NCI-H2081 treated with DMSO at 0.1 percent for 48 hours (cell line): ENCODE measurements at places on chromosomes 7 and 10.

DNA sequence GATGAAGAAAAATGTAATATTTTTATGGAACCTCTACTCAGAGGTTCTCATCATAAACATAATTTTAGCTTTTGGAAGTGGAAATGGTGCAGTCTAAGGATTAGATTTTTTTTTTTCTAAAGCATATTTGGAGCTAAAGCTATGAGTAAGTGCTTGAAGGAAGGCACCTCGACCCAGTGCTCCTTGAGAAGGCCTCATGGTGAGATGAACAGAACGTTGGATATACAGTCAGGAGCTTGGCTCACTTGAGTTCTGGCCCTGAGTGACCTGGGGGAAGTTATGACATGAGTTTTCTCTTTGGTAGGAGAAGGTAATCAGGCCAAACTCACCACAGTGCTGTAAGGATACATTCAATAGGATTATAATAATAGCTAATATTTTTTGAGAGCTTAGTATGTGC lies 163.3 kb downstream of the JCAD start:
- no peak for DNase-seq

DNA sequence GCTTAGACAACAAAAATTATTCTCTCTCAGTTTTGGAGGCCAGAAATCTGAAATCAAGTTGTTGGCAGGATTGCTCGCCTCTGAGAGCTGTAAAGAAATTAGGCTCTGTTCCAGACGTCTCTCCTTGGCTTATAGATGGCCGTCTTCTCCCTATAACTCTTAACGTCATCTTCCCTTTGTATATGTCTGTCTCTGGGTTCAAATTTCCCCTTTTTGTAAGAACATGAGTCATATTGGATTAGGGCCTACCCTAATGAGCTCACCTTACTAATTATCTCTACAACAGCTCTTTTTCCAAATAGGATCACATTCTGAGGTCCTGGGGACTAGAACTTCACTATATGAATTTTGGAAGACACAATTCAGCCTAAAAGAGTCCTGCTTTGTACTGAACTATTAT lies 22.4 kb downstream of the GALNTL5 start:
- no peak for DNase-seq

- peak; percentile 32 for DNase-seq
Observed at GRCh38 chr7:152459724-152460251, 24.0 kb upstream of the KMT2C start.

DNA sequence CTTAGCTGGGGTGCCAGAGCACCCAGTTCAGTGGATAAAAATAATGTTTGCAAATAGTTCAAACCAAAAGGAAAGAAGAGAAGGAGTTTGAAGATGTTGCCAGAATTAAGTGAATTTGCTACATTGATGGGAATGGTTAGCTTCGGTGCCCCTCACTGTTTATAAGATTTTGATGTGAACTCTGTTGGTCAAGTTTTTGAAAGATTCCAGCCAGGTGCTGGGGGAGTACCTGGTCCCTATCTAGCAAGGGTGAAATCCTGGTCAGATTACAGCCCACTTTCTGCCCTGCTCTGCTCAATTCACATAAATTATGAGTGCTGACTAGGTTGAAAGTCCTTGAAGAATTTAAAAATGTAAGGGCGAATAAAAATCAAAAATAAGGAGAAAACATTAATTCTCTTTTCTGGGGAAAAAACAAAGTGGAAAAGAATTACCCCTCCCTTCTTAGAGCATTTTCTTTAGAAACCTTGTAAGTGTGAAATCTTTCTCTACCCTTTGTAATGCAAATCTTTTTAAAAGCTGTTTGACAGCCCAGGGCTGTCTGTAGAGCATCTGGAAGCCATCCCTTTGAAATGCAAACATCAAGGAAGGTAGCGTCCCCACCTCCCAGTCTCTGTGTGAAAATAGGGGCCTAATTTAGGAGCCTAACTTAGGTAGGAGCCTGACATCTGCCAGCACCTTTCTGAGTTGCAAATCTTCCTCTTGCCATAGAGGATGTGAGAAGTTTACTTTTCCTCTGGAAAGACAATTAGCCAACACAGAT lies 1.4 kb upstream of the GIMAP5 start:
- DNase-seq = no peak

DNA sequence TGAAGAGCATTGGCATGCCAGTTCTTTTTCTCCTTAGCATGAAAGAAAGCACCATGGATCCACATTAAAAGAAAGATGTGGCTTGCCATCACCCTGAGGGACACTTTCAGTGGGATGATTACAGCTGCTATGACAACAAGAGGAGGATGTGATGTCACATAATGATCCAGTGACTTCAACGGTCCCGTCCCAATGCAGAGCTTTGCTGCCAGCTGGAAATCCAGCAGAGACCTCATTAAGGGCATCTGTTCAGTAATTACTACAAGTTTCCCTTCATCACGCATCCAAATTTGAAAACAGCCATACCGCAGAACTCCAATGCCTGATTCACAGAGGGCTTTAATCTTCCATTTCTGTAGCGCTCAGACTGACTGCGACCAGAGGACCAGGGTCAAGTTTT lies 206.6 kb downstream of the LSM5 start:
- DNase-seq = no peak

- peak; percentile 4 for DNase-seq
Observed at GRCh38 chr10:57579926-57580325, 687.8 kb downstream of the IPMK start.

DNA sequence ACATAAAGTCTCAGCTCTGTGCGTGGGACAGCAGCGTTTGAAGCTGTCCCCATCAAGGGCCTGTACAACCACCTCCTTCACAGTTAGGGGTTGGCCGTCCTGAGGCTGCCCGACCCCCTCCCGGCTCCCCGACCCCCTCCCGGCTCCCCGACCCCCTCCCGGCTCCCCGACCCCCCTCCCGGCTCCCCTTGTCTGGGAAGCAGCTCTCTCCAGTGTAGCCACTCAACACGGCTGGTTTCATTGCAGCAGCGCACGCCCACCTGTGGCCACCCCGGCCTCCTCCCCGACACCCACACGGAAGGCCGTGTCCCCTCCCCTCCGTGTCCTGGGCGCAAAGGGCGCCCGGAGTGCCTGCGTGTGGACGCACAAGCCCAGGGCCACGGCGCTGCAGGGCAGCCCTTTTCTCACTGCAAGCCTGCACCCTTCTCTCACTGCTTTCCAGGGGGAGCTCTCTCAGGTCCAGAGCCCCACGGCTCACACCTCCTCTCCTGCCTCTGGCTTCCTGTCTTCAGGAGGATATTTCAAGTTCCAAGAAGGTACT lies 20.9 kb upstream of the FAM20C start:
- DNase-seq = no peak

GRCh38 chr10:34121781-34122622 lies 693.1 kb downstream of the PARD3 start:
- no peak for DNase-seq

DNA sequence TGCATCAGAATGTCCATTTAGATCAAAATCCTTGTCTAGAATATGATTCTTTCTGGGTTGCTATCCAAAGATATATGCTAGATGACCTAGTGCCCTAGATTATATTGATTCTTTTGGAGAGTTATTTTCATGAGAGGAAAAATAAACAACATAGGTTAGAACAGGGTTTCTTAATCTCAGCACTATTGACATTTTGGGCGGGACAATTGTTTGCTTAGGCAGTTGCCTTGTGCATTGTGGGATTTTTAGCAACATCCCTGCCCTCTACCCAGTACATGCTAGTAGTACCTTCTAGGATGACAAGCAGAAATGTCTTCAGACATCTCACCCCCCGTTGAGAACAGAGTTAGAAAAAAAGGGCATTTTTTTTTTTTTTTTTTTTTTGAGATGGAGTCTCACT lies 25.1 kb upstream of the LAMB1 start:
- no peak for DNase-seq

DNA sequence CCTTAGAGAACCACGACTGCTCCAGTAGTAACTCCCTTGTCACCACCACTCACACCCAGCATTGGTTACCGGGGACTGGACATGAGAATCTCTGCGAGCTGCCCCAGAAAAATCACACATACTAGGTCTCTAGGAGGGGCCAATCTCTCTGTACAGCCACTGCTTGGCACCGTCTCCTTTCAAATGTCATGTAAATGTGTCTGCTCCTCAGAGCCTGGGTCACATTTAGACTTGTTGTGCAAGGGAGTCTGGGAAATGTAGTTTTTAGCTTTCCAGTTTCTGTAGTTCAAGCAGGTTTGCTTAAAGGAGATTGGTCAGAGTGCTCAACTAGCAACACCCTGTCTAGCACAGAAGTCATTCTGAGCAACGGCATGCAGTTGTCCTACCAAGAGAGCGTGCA lies 60.0 kb downstream of the CHN2 start:
- no peak for DNase-seq

GRCh38 chr10:35949811-35950211 lies 307.7 kb upstream of the FZD8 start:
- DNase-seq = no peak

GRCh38 chr10:25778646-25779045 lies 155.4 kb upstream of the MYO3A start:
- DNase-seq = no peak

- no peak for DNase-seq
Observed at GRCh38 chr7:46990761-46991160, 591.1 kb downstream of the TNS3 start.

GRCh38 chr10:35642793-35643114 lies 658 bp upstream of the FZD8 start:
- DNase-seq = no peak

DNA sequence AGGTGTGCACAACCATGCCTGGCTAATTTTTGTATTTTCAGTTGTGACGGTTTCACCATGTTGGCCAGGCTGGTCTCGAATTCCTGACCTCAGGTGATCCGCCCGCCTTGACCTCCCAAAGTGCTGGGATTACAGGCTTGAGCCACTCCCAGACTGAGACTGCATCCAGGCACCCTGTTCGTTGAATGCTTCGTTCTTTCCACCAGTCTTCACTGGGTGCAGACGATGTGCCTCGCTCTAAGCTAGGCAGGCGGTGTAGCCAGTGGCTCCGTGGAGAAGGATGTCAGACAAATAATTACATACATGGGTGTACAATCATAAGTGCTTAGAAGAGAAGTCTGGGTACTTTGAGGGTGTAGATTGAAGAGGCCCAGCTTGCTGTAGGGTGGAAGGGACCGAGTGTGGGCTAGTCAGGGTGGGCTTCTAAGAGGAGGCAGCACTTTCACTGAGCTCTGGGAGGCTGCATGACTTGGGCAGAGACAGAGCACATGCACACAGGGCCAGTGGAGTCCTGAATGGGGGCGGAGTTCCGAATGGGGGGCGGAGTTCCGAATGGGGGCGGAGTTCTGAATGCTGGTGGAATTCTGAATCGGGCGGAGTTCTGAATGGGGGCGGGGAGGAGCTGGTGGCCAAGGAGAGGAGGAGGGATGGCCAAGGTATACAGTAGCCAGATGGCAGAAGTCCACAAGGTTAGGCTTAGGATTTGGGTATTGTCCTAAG lies 74.3 kb downstream of the COL26A1 start:
- DNase-seq = no peak

- no peak for DNase-seq
Observed at GRCh38 chr7:149071641-149072437, 18.7 kb downstream of the ZNF786 start.

DNA sequence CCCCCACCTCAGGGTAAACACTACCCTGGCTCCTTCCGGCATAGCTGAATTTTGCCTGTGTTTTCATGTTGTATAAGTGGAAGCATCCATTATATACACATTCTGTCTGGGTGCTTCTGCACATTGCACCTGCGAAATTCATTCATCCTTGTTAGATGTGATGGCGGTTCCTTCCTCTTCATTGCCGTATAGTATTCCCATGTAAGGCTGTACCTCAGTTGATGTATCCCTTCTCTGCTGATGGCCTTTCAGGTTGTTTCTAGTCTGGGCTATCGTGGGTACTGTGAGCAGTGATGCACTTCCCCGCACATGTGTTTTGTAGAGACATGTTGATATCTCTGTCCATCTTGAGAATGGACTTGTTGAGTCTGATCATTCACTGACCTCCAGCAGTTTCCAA lies 28.9 kb downstream of the ELFN1 start:
- no peak for DNase-seq

DNA sequence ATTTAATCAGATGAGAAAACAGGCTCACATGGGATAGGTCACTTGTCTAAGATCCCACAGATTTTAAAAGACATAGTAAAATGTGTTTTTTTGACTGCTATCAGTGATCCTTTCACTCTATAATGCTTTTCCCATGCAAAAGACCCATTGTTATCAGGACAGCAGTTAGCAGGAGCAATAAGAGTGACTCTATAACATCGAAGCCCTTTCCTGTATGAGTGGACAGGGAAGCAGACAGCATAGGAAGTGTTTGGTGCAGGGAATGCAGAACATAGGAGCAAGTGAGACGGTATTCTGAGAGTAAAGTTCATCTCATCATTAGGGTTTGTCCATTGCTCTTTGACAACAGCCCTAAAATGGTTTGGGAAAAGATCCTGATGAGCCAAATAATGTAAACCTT lies 68.5 kb downstream of the SLC25A13 start:
- no peak for DNase-seq

- DNase-seq = no peak
Observed at GRCh38 chr7:41097501-41097900, 605.4 kb downstream of the INHBA start.

DNA sequence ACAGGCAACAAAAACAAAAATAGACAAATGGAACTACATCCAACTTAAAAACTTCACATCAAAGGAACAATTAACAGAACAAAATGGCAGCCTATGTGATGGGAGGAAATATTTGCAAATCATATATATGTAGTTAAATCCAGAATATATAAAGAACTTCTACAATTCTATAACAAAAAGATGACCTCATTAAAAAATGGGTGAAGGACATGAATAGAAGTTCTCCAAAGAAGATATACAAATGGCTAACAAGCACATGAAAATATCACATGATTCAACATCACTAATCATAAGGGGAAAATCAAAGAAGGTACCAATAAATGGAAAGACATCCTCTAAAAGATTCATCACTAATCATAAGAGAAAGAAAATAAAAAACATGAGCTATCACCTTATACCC lies 416.1 kb downstream of the LRMDA start:
- no peak for DNase-seq

GRCh38 chr7:135716677-135717238 lies 11.2 kb downstream of the SLC13A4 start:
- peak; percentile 65 for DNase-seq

DNA sequence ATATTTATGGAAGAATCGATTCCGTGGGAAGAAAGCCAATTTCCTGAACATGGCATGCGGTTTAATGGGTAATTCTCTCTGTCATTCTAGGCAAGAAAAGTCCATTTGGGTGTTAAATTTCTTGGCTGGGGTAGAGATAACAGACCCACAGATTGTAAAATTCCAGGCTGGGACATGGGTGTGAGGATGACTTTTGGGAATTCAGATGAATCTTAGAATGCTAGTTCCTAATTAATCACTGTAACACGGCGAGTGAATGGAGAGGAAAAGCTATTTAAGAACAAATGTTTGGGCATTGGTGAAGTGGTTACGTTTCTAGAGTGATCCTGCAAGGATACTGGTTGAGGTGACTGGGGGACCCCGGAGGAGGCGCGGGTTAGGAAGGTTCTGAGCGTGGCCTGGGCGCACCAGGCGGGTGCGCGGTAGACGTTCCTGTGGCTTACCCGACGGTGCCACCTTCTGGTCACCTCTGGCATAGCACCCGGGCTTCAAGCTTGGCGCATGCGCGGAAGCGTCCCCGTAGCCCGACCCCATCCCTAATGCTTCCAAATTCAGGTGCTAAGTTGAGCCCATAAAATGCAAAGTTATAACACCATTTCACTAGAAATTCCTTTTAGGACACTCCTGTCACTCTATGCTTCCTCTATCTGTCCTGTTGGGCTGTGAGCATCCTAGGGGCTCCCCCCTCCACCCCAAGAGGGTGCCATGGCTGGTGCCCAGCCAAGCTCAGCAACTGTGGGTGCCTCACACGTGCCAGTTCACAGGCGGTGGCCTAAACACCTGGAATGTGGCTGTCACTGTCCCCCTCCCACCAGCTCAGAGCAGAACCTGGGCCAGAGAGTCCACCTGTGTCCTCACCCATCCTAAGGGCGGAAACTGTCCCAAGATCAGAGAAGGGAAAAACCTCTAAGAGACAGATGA lies 104.4 kb downstream of the PTPRE start:
- no peak for DNase-seq
